ENCODE measurements at places on chromosomes 1 and 21. TPM values are rescaled to one million over a fixed set of nuclear protein-coding genes. Genes with fewer than 3 reads are reported as not detected.

- H3K27ac ChIP-seq, result no peak overlapping the region
- H3K4me3 ChIP-seq, result no peak overlapping the region
- peaks cover 6% of the 10 kb centered on the region for H3K27me3 ChIP-seq
- no peaks in the 10 kb centered on the region for H3K4me1 ChIP-seq
- no peak for DNase-seq
Observed at GRCh38 chr1:114015075-114015474, 35.8 kb downstream of the OLFML3 start.

DNA sequence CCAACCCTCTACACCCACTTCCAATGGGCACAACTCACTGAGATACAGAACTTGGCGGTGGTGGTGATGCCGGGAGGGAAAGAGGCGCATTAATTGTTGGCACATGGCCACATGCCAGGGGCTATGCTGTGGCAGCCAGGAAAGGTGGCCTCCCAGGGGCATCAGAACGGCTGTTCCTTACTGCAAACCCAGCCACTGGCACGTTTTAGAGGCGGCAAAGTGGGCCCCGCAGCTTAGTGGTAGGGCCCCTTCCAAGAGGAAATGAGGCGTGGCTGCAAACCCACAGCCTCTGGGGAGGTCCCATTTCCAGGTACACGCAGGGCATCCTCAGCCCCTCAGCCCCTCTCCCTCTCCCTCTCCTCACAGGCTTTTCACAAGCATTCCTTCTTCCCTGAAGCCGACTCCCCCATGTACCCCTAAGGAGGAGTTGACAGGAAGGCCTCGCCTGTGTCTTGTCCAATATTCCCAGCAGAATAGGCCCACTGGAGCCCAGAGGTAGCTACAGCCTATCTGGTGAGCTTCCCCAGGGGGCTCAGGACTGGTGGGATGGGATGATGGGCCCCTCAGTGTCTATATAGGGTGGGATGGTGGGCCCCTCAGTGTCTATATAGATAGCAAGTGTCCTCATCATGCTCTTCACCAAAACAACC is 166.2 kb downstream of the CLIC6 start:
- peak overlapping the region; percentile 27 for H3K27ac ChIP-seq
- peaks cover 19% of the 10 kb centered on the region for H3K4me1 ChIP-seq
- no peak for DNase-seq
- H3K36me3 ChIP-seq, result peaks cover 83% of the 10 kb centered on the region
- no peaks in the 10 kb centered on the region for H3K27me3 ChIP-seq

DNA sequence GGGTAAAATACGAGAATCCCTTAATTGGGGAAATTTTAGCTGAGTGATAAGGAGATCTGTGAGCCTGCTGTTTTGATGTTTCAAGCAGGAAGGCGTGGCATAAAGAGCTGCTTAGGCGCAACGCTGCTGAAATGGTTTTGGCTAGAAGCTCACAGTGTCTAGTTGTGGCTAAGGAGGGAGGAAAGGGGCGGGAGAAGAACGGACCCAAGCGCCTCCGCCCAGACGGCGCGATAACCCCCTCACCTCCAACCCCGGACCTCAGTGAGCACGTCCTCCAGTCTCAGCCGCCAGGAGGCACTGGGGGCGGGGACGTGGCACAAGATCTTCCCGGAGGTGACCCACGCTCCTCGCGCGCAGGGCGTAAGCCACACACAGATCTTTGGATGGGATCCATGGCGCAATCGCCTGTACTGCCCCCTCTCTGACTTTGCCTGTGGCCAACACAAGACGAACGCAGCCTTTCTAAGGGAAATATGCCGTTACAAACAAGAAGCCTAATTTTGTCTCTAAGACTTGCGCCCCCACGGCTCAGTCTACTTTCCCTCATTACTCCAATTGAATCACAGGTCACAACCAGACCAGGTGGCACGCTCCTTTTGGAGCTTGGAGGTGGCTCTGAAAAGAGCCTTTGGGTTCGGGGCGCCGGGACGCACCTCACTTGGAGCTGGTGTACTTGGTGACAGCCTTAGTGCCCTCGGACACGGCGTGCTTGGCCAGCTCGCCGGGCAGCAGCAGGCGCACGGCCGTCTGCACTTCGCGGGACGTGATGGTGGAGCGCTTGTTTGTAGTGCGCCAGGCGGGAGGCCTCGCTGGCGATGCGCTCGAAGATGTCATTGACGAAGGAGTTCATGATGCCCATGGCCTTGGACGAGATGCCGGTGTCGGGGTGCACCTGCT is 23.4 kb upstream of the RNF187 start:
- H3K27ac ChIP-seq, result peak overlapping the region; percentile 52
- peaks cover 38% of the 10 kb centered on the region for H3K4me1 ChIP-seq
- H3K36me3 ChIP-seq, result no peaks in the 10 kb centered on the region

DNA sequence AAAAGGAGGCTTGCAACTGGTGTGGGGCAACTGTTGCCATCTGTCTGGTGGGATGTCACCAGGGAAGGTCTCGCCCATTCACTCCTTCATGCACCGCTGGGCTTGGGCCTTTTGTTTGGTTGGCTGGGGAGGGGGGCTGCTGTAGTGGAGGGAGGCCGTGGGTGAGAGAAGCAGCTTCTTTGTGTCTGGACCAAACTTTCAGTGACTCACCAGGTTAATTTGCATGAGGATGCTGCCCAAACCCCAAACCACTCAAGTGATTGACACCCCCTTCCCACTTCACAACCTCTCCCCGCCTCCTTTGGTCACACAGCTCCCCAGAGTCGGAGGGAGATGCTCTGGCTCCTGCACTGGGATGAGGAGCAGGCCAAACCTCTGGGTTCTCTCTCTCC is 19.7 kb downstream of the BTG2 start:
- H3K4me3 ChIP-seq, result peak overlapping the region; percentile 69
- H3K36me3 ChIP-seq, result no peaks in the 10 kb centered on the region
- no peak for DNase-seq
- no peaks in the 10 kb centered on the region for H3K27me3 ChIP-seq
- H3K4me1 ChIP-seq, result peaks cover 84% of the 10 kb centered on the region
- peak overlapping the region; percentile 100 for H3K27ac ChIP-seq

DNA sequence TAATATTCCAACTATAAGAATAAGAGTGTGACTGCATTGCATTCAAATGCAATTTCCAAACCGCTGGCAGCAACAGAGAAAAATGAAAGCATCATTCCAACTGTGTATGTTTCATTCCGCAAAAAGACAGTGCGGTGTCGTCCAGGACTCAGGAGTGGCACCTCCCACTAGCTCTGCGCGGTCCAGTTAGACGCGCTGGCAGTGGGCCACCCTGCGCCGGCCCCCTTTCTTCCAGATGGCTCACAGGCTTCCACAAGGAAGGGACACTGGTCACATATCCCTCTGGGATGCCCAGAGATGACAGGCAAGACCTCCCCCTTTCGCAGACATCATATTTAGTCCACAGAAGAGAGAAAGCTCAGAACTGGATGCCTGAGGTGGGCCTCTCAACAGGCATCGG is 11.9 kb downstream of the WRAP73 start:
- peaks cover 57% of the 10 kb centered on the region for H3K36me3 ChIP-seq
- H3K4me1 ChIP-seq, result no peaks in the 10 kb centered on the region
- no peaks in the 10 kb centered on the region for H3K27me3 ChIP-seq
- no peak overlapping the region for H3K4me3 ChIP-seq

GRCh38 chr1:17957588-17958267 is 149.9 kb upstream of the IGSF21 start:
- no peak overlapping the region for H3K4me3 ChIP-seq
- H3K36me3 ChIP-seq, result no peaks in the 10 kb centered on the region
- H3K27ac ChIP-seq, result no peak overlapping the region
- DNase-seq, result no peak

DNA sequence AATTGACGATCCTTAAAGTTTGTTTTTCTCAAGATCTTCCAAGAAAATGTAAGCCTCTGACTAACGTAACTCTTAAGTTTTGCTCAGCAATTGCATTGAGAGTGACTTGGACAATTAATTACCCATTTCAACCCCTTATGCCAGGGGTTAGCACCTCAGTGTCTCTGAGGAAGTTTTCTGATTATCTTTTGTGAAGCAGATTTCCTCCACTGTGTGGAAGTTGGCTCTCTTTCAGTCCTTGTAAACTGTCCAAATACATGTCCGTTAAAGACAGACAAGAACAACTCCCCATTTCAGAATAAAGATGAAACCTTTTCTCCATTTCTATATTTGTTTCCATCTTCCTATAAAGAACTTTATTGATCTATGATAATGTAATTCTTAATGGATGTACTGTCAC is 296.4 kb upstream of the FMN2 start:
- no peak for DNase-seq
- H3K36me3 ChIP-seq, result no peaks in the 10 kb centered on the region
- H3K4me1 ChIP-seq, result no peaks in the 10 kb centered on the region

DNA sequence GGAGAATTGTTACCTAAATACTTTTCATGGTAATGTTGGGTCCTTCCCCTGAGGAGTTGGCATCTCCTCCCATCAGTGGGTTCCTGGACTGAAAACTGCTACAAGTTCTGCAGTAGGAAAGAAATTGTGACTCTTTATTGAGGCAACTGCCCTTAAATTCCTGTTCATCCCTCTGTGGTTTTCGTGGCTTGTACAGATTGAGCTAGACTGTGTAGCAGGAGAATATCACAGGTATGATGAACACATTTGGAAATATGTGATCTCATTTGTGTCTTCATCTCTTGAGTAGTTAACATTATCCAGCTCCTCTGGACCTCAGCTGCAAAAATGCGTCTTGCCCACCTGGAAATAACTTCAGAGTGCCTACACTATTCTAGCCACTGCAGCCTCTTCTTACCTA is 390.6 kb downstream of the PTPRC start:
- H3K4me1 ChIP-seq, result peaks cover 8% of the 10 kb centered on the region
- H3K36me3 ChIP-seq, result no peaks in the 10 kb centered on the region
- no peak overlapping the region for H3K27ac ChIP-seq
- H3K27me3 ChIP-seq, result no peaks in the 10 kb centered on the region
- no peak for DNase-seq

DNA sequence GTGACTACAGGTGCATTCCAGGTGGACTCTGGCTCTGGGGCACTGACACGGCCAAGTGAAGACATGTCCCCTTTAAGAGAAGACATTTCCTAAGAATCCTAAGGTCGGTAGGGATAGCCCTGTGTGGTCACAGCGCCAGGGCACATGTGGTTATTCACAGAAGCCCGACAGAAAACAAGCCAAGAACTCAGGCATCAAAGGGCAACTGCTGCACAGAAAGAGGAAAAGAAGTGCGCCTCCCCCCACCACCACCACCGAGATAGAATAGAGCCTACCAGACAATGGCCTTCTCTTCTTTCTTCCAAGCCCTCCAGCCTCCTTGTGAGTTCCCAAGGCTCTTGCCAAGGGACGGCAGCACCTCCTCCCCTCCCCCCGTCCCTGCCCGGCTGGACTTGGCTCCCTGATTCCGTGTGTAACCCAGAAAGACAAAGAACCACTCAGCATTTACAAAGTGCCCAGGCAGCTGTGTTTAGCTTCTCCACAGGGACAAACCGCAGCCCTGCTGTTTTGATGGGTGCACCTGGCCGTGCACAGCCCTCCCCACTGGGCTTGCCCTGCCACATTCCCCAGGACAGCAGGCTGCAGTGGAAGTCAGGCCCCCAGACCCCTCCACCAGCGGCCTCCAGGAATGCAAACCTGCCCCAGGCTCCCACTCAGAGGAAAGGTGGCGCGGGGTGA is 30.2 kb downstream of the TMPRSS2 start:
- peaks cover 2% of the 10 kb centered on the region for H3K27me3 ChIP-seq
- H3K36me3 ChIP-seq, result no peaks in the 10 kb centered on the region
- H3K27ac ChIP-seq, result no peak overlapping the region
- H3K4me3 ChIP-seq, result no peak overlapping the region
- H3K4me1 ChIP-seq, result no peaks in the 10 kb centered on the region
- no peak for DNase-seq

GRCh38 chr1:226668173-226668560 is 70.9 kb downstream of the ITPKB start:
- H3K4me1 ChIP-seq, result peaks cover 69% of the 10 kb centered on the region
- H3K27me3 ChIP-seq, result no peaks in the 10 kb centered on the region
- peaks cover 19% of the 10 kb centered on the region for H3K36me3 ChIP-seq

DNA sequence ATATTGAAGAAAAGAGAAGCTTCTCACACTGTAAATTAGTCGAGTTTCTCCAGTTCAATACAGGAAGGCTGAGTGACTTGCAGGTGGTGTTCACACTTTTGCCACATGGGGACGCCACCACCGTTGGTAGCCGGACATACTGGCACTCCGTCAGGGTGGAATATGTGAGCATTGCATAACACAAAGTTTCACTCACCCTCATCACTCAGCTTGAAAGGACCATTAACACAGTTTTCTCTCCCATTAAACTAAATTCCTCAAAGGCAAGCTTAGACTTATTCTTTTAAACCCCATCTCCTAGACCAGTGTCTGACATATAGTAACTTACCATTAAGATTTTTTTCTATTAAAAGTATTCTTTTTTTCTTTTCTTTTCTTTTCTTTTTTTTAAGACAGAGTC is 105.3 kb upstream of the SERBP1 start:
- no peaks in the 10 kb centered on the region for H3K36me3 ChIP-seq
- H3K27me3 ChIP-seq, result no peaks in the 10 kb centered on the region
- H3K4me3 ChIP-seq, result no peak overlapping the region
- no peak overlapping the region for H3K27ac ChIP-seq
- no peaks in the 10 kb centered on the region for H3K4me1 ChIP-seq

GRCh38 chr1:26122988-26123973 is 11.7 kb downstream of the PDIK1L start:
- H3K4me1 ChIP-seq, result peaks cover 61% of the 10 kb centered on the region
- no peaks in the 10 kb centered on the region for H3K27me3 ChIP-seq
- no peak for DNase-seq
- H3K27ac ChIP-seq, result peak overlapping the region; percentile 89
- H3K36me3 ChIP-seq, result peaks cover 23% of the 10 kb centered on the region

- no peaks in the 10 kb centered on the region for H3K4me1 ChIP-seq
- no peak overlapping the region for H3K4me3 ChIP-seq
- DNase-seq, result no peak
- no peaks in the 10 kb centered on the region for H3K36me3 ChIP-seq
Observed at GRCh38 chr1:241336335-241336734, 20.7 kb downstream of the RGS7 start.

SLC9A1 gene
- 32.3 TPM for total RNA-seq

ADAM30 gene
- total RNA-seq, result not detected

LYPD8 gene
- not detected for total RNA-seq

NPPA gene
- not detected for total RNA-seq

TFF1 gene
- total RNA-seq, result not detected

OLIG1 gene
- not detected for total RNA-seq

RPS6KA1 gene
- 97.4 TPM for total RNA-seq

S100A14 gene
- not detected for total RNA-seq

SPRR2B gene
- not detected for total RNA-seq

ERMAP gene
- total RNA-seq, result 4.9 TPM

KRTAP10-9 gene
- not detected for total RNA-seq

PAQR7 gene
- 1.6 TPM for total RNA-seq

PLEKHA6 gene
- total RNA-seq, result 0.17 TPM

LCE1C gene
- not detected for total RNA-seq

CA14 gene
- total RNA-seq, result not detected

ANGPTL7 gene
- not detected for total RNA-seq

PADI2 gene
- not detected for total RNA-seq

All from CD4-positive, CD25-positive, alpha-beta regulatory T cell (primary cell).